Activated CD8-positive, alpha-beta memory T cell treated with anti-CD3 and anti-CD28 coated beads for 1 hour (primary cell): ENCODE measurements at places on chromosomes 7 and 10.

DNA sequence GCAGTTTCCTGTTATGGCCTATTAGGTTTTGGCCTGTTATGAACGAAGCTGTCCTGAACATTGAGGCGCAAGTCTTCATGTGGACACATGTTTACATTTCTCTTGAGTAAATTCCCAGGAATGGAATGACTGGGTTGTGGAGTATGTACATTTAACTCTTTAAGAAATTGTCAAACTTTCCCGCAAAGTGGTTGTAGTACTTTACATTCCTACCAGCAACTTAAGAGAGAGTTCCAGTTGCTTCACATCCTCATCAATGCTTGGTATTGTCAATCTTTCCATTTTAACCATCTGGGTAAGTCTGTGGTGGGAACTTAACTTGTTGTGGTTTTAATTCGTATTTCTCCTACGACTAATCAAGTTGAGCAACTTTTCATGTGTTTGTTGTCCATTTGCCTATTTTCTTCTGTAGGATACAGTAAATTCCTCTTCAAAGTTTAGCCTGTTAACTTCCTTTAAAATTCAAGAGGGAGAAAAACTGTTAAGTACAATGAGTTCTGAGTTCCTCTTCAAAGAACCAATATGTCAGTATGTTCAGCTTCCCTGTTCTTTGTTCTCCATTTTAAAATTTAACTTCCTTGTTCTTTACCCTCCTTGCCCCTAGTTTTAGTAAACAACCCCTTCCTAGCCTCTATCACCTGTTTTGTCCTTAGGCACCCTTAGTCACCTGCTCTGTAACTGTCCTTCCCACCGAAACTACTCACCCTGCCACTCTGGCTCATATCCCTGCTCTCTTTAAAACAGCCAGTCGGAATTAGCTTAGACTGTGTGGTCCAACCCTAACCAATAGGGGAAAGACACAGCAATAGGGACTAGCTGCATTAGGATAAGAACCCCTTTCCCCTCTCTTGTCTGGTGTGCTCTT is 74.0 kb downstream of the FAM241B start:
- DNase-seq: no peak

DNA sequence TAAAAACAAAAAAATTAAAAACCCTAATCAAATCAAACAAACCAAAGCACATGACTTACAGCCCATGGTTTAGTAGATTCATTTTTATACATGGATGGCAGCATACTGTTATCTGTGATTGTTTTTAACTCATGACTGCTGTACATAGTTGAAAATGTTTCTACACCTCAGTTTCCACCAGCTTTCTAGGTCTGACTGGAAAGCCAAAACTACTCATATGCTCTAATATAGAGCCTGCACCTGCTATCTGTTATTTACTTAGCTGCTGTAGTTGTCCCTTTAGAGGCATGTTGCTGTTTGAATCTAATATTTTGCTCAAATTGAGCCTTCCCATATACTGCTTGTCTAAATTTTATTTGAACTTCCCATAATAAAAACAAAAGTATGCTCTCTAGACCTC is 289.9 kb upstream of the LRRN3 start:
- DNase-seq: no peak

GRCh38 chr10:110817614-110818013 is 54.1 kb upstream of the PDCD4 start:
- no peak for DNase-seq

DNA sequence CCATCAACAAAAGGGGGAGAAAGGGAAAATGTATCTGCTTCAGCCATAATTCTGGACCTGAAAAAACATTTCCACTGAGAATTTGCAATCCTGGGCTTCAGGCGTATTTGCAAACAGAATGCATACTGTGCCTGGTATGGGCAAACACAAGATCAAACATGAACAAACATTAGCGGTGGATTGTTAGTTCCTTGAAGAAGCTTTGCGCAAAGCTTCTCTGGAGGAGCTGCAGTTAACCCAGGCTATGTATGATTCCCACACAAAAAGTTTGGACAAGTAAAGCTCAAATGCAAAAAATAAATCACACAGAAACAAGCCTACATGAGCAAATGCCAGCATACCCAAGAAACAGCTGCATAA is 20.4 kb upstream of the HILPDA start:
- DNase-seq: no peak

DNA sequence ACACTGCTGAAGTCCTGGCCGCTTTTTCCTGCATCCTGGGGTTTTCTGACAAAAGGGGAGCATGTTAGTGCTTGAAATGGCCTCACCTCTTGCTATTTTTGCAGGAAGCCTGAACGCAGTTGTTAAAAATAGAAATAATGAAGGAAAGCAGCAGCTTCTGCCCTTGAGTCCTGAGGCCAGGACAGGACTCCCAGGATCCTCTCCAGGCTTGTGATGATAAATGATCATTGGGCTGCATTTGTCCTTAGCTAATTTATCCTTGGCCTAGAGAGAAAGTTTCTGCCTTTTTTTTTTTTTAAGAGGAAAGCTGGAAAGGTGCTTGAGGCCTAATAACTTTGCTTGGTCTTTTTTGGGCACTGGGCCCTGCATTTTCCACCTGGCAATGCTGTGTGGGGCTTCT is 17.7 kb upstream of the FAM20C start:
- no peak for DNase-seq

DNA sequence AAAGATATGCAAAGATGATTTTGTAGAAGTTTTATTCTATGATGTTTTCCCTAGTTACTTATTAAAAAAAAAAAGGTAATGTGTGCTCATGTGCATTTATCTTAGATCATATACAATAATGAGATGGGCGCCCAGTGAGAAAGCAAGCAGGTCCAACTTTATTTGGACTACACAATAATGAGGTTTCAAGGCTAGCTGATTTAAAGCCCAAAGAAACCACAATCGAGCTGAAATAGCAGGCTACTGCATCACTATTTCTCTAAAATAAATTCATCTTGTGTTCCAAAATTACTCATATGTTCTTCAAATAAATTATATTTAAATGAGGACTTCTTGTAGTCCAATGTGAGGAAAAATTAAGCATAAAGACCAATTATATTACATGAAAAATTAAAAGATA is 110.1 kb downstream of the JMJD1C start:
- DNase-seq: no peak

DNA sequence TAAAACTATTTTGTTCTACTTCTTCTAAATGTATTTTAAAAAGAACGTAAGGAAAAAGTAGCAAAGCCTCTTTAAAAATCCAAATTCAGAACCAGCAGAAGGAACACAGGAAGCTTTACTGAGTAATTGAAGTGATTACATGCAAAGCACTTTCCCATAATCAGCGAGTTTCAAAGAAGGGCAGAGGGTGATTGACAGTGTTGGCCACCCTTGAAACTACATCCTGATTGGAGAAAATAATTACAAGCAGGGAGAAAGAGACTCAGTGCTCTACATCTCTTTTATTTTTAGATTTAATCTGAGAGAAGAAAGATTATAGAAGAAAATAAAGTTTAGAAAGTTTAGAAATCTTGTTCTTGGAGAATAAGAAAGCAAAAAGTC is 20.3 kb upstream of the HGF start:
- DNase-seq: no peak

- no peak for DNase-seq
Observed at GRCh38 chr10:102795453-102796406, 41.5 kb downstream of the CYP17A1 start.

GRCh38 chr10:132982301-132982989 is 40.1 kb upstream of the CFAP46 start:
- DNase-seq: no peak

- no peak for DNase-seq
Observed at GRCh38 chr10:85604884-85605283, 761.7 kb downstream of the GRID1 start.
